ENCODE measurements at places on chromosomes 1 and 21.

GRCh38 chr21:17793246-17794123 lies 25.7 kb downstream of the C21orf91 start:
- DNase-seq = no peak

DNA sequence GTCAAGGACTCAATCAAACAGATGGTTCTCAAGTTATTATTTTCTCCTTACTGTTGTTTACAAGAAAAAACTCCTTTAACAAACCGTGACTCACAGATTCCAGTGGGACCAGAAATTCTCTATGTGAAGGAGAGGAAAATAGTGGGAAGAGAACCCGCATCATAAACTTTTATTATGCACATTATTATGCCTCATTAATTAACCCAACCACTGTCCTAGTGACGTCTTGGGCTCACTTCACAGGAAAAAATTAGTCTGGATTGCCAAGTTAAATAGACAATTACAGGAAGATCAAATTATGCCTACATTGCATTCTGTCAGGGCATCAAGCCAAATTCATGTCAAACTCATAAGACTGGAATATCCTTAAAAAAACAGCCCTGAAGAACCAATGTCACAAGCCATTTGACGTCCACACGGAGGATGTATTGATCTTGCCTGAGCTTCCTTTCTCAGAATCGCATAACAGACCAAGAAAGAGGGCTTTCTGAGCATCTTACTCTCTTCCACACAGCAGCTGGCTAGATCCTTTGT lies 347.8 kb downstream of the DUSP10 start:
- DNase-seq = no peak

- DNase-seq = no peak
Measured at GRCh38 chr1:17538010-17538409, 1.5 kb upstream of the ARHGEF10L start.

DNA sequence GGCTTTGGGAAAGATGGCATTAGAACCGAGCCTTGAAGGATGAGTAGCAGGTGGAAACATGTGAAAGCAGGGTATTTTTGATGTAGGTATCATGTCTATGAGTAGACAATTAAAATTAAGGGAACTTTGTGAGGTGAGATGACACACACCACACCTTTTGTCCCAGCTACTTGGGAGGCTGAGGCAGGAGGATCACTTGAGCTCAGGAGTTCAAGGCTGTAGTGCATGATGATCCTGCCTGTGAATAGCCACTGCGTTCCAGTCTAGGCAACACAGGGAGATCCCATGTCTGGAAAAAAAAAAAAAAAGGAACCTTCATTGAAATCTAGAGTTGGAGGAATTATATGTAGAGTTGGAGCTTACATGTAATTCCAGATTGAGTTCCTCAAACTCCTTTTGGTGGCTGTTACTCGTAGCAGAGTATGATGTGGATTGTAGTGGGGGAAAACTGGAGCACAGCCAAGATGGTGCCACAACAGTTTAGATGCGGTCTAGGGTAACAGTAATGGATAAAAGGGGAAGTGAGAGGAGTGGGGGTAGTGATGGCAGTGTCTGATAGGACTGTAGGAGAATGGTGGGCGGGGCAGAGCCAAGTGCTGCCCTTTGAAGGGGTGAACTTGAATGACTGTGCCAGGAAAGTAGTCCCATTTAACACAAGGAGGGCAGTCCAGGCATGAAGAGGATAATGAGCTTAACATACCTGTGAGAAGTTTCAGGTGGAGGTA lies 17.4 kb downstream of the AK4 start:
- DNase-seq = no peak

DNA sequence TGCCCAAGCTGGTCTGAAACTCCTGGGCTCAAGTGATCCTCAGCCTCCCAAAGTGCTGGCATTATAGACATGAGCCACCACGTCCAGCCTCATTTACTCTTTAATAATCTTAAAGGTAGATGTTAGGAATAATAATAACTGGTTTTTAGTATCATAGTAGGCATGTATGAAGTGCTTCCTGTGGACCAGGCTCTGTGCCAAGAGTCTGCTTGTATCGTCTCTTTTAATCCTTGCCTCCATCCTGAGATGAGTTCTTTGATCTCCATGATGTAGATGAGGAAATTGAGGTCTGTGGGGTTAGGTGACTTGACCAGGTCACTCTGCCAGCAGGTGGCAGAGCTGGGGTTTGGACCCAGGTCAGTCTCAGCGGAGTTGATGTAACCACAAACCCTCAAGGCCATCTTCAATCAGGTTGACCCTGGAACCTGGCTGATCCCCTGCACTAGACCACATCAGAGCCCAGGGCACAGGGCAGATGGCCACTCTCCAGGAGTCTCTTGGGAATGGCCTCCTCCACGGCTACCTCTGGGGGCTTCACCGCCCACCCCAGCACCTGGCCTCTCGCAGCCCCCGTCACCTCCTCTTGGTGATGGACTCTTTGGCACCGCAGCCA lies 11.3 kb downstream of the EFHD2 start:
- no peak for DNase-seq

DNA sequence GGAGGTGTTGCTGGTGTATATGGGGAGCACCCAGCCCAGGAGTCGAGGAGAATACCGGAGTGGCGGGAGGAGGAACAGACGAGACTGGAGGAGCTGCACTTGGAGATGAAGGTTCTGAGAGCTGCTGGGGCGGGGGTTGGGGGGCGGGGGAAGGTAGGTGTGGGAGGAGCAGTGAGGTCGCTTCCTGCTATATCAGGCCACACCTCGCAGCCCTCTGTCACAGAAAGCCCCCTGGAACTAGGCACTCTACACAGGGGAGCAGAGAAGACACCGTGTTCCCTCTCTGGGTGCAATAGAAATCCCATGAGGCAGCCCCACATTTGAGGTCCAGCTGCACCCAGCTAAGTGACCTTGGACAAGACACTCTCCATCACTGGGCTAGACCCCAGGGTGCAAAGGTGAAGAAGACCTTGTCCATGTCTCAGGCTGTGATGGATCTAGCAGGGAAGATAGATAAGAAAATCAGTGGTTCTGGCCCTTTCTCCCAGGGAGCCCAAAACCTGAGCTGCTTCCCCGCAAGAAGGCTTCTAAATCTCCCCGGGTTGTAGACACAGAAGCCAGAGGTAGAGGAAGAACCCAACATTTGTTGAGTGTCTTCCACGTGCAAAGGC lies 155.8 kb upstream of the EDN2 start:
- DNase-seq = no peak

DNA sequence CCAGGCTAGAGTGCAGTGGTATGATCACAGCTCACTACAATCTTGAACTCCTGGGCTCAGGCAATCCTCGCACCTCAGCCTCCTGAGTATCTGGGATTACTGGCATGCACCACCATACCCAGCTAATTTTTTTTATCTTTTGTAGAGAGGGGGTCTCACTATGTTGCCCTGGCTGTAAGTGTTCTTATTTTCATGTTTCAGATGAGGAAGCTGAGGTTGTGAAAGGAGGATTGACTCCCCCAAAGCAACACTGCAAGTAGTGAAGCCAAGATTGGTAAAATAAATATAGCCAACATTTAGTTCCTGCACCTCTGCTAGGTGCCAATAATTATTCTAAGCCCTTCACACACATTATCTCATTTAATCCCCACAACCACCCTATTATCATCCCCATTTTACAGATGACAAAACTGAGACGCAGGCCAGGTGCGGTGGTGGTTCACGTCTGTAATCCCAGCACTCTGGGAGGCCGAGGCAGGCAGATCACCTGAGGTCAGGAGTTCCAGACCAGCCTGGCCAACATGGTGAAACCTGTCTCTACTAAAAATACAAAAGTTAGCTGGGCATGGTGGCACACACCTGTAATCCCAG lies 2.1 kb downstream of the PMVK start:
- no peak for DNase-seq

- DNase-seq = no peak
Measured at GRCh38 chr1:24984300-24984699, 54.2 kb upstream of the RUNX3 start.

GRCh38 chr1:227357171-227357926 lies 39.1 kb upstream of the CDC42BPA start:
- peak; percentile 91 for DNase-seq

DNA sequence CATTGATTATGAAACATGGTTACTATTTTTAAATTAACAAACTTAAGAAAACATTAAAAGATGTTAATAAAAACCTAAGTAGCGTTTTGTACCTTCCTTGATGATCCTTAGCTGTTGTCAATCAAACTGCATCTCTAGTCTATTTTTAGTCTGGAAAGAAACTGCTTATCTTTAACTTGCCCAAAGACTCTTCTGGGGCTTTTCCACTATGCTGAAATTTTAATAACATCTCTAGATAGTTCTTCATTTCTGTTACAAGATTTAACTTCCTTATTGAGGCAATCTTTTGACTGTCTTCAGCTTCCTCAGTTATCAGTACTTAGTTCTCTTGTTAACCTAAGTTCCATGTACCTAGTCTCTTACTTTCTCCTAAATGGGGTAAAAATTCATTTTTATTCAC lies 135.9 kb upstream of the HMCN1 start:
- no peak for DNase-seq

DNA sequence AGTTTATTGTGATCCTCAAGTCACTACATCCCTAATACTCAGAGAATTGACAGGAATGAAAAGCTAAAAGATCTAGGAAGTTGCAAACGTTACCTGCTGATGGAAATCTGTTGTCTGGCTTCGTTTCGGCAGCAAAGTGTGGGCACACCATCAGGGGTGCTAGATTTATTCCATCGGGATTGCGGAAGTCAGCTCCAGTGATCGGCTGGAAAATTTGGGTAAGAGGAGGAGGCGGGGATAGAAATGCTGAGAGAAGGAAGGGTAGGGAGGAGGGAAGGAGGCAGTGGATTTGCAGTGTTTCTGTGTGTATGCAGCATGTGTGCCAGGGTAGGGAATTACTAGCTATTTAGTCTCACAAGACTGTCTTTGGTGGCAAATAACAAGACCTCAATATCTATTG lies at the start of gene CTSK:
Gene CTSK, minus strand, starts transcription at position 140 of the 400 bp plus-strand sequence. CDS start 1,455 bp downstream, outside the sequence.
- DNase-seq = no peak

DNA sequence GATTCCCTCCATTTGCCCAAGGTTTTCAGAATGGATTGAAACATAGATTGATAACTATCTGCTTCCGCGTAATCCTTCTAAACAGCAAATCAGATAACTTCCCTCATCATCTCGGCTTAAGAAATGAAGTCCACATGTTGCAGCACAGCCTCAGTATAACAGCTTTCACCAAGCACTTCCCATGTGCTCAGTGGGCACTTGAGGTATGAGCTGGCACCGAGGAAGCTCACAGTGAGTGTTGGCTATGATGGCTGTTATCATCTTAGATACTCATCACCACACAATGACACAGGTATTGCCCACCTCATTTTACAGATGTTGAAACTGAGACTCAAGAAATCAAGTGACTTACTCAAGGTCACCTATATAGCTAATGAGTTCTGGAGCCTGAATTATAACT lies 43.2 kb downstream of the RCSD1 start:
- DNase-seq = no peak

GRCh38 chr1:11576109-11576875 lies 77.9 kb downstream of the FBXO2 start:
- no peak for DNase-seq

DNA sequence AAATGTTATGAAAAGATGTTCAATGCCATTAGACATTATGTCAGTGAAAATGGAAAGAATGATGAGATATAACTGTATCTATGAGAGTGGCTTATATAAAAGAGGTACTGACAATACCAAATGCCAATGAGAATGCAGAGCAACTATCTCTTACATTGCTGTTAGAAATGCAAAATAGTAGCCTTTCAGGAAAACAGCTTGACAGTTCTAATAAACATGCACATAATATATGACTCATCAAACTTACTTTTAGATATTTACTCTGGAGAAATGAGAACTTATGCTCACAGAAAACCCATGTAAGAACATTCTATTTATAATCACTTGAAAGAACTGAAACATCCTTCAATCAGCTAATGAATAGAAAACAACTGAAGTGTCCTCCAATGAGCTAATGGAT lies 996.7 kb upstream of the ADGRL4 start:
- no peak for DNase-seq

GRCh38 chr21:18917622-18918021 lies 514.0 kb upstream of the TMPRSS15 start:
- DNase-seq = no peak

GRCh38 chr1:31776032-31776431 lies 11.9 kb upstream of the ADGRB2 start:
- DNase-seq = no peak

DNA sequence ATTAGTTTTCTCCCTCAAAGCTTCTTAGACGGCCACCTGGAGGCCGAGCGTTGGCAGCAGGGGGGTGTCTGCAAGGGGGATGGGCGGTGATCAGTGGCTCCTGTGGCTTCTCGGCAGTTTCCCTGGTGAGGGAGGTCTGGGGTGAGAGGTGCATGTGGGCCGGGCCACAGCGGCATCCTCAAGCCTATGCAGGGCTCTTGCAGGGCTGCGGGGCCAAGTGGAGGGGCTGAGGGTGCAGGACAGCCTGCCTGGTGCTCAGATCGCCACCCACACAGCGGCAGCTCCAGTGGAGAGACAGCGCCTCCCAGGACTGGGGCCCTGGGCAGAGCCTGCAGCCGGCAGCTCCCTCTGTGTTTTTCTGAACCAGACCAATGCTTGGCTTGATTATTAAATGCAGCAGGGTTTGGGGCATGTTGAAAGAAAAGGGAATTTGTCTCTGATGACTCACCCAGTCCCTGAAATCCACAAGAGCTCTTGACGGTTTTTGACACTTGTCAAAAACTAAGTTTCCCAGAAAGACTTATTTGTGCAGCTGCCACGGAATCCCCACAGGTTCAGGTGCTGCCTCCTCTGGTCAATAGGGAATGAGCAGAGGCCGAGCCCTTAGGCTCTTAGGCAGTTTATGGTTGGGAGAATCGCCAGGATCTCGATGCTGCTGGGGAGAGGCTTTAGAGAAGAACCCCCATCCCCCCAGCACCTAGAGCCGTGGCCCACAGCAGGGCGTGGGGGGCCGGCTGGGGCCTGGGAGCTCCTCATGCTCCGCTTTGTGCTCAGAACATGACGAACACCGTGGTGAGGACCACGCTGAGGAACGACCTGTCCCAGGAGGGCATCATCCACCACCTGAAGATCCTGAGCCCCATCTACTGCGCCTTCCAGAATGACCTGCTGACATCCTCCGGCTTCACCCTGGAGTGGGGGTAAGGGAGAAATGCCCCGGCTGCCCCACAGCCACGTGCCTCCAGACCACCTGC lies 54.7 kb downstream of the UMODL1 start:
- DNase-seq = peak; percentile 46

DNA sequence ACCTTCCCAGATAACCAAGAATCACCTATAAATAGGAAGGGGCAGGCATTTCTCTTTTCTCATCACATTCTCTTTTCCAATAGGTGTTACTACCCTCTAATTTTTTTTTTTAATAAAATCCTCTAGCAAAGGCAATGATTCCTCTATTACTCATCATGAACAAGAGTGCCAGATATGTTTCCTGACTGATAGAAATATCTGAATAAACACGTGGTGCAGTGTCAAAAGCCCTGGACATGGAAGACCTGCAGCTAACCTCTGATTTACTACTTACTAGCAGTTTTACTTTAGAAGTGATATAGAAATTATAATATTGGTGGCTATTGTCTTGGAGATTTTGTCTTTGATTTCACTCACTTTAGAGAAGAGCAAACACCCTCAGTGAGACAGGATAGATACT lies 194.6 kb upstream of the SAMSN1 start:
- no peak for DNase-seq

GRCh38 chr1:241695246-241696171 lies 43.4 kb downstream of the WDR64 start:
- DNase-seq = no peak
